ENCODE measurements at places on chromosomes 16 and 17.

- no peak for DNase-seq
Measured at GRCh38 chr17:7408252-7408727, 645 bp downstream of the NLGN2 start.

DNA sequence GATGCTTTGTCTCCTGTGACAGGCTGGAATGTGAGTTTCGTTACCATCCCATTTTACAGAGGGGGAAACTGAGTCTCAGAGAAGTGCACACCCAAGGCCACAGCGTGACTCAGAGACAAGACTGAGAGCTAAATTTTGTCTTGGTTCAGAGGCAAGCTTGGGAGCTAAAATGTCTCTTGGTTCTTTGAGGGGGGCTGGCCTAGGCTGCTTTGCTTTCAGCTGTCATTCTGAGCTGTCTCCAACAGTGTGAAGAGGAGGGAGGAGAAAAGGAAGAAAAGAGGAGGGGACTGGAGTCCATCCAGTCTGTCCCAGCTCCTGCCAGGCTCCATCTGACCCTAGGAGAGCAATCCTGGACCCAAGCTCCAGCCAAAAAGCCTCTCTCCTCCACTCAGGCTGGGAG, at the start of gene CLEC19A:
TSS of gene CLEC19A (plus strand) at position 301 of the 400 bp plus-strand sequence. CDS start 121 bp downstream, outside the sequence.
- DNase-seq = no peak

- DNase-seq = no peak
Measured at GRCh38 chr17:48612854-48613691, 2.0 kb downstream of the HOXB8 start.

DNA sequence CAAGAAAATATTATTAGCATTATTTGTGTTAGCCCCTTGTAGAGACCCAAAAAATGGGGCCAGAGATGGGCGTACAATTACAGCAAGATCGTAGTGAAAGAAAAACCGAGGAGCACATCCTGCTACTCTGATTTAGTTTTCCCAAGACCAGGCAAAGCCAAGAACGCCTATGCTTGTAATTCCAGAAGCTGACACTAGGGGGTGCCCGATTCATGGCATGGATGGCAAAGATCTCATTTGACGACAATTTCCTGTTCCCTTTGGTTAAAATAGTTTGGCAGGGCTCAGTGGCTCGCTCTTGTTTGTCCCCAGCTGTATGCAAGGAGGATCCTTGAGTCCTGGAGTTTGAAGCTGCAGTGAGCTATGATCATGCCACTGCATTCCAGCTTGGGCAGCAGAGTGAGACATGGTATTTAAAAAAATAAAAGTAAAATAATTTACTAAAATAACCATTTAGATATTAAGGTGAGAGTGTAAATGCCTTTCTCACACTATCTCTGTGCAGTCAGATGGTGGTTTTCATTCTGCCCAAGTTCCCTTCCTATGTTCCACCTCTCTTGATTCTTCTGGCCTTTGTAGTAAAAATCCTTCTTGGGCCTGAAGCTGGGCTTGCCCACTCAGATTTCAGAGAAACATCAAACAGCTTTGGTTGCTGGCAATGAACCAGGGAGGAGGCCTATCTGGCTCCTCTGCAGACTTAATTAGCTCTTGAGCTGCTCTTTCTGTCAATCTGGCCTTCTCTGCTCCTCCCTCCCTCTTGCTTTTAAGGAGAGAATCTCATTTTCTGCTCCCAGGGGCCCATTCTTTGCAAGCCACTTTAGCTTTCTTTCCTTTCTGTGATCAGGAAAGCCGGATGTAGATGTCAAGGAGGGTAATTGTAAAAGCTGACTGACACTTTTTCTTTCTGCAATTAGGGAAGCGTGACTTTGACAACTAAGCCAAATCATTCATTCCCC, 31.2 kb downstream of the TMEM238L start:
- no peak for DNase-seq

- no peak for DNase-seq
Measured at GRCh38 chr16:1534021-1535020, 855 bp downstream of the TMEM204 start.

All from mesothelial cell of epicardium (in vitro differentiated cells).